Left kidney (tissue), 8 donors: ENCODE measurements at places on chromosomes 6 and 20. TPM values are rescaled to one million over a fixed set of nuclear protein-coding genes. Genes with fewer than 3 reads are reported as not detected.

TMEM200A gene
- polyA plus RNA-seq, result 27.8 TPM

HIVEP2 gene
- polyA plus RNA-seq, result 12.3 TPM

SRSF12 gene
- 20.1 TPM for polyA plus RNA-seq

MYBL2 gene
- 34.0 TPM for polyA plus RNA-seq

CRISP3 gene
- not detected for polyA plus RNA-seq

OR2H2 gene
- 0.20 TPM for polyA plus RNA-seq

BICRAL gene
- 17.4 TPM for polyA plus RNA-seq

MACROD2 gene
- polyA plus RNA-seq, result 17.2 TPM

GSTA3 gene
- 0.52 TPM for polyA plus RNA-seq

TRIM10 gene
- polyA plus RNA-seq, result 0.27 TPM

GPX6 gene
- polyA plus RNA-seq, result not detected

CD109 gene
- 15.2 TPM for polyA plus RNA-seq

ATP6V1G2 gene
- 8.6 TPM for polyA plus RNA-seq

APOM gene
- 95.0 TPM for polyA plus RNA-seq

MCHR2 gene
- not detected for polyA plus RNA-seq
